ENCODE measurements at places on chromosomes 11 and 22.

DNA sequence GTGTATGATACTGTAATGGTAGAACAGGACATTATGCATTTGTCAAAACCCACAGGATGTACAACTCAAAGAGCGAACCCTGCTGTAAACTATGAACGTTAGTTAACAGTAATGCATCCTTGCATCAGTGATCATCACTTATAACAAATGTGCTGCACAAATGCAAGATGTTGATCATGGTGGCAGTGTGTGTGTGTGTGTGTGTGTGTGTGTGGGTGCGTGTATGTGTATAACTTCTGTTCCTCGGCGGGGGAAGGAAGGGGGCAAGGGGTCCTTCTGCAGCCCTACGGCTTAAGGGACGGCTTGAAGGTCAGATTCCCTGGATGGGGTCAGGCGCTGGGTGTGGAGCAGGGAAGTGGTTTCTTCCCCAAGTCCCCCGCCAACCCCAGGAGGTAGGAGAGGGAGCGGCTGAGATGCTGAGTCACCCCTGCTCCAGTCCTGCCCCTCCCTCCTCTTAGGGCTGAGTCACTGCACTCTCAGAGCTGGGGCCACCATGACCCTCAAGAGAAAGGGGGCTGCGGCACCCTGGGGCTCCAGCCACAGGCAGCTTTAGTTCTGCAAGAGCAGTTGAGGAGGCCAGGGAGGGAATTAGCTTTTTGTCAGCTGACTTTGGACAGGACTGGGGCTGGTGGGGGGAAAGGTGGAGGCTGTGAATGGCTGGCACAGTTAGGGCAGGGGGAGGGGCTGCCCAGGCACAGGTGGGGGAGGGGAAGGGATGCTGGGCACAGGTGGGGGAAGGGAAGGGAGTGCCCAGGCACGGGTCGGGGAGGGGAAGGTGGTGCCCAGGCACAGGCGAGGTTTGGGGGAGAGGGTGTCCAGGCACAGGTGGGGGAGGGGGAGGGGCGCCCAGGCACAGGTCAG is 8.8 kb upstream of the CTSD start:
- peak; percentile 57 for DNase-seq
- no peak overlapping the region for H3K4me3 ChIP-seq
- H3K4me1 ChIP-seq = peaks cover 11% of the 10 kb centered on the region
- no peaks in the 10 kb centered on the region for H3K27me3 ChIP-seq

DNA sequence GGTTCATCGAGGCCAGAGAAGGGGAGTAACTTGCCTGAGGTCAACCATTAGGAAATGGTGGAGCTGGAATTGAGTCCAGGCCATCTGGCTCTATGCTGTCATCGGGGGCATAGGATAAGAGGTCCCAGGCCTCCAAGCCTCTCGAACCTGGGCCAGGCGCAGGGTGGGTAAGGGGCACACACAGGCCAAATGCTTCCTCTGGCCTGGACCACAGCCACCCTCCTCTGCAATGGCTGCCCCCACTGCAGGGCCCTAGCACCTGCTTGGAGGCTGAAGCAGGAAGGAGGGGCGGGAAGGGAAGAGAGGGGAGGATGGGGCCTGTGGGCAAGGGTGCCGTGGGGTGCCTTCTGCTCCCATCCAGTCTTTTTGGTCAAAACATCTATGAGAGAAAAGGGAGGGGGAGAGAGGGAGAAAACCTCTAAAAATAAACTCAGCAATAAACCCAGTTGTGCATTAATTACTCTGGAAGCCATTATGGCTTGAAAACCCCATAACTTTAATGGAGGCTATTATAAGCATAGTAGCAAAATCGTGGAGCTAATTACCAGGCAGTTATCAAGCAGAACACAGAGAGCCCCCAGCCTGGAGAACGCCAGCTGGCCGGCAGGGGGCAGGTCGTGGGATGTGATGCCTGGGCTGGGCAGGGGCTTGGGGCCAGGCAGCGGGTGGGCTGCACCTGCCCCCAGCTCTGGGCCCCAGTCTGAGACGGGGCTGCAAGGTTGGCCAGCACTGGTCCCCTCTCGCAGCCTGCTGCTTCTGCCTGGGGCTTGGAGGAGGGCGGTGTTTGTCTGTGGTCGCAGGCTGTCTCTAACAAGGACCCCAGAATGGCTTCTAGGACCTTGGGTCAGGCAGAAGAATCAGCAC is 21.1 kb downstream of the B3GAT1 start:
- H3K4me1 ChIP-seq = peaks cover 8% of the 10 kb centered on the region
- H3K27ac ChIP-seq = no peak overlapping the region
- H3K27me3 ChIP-seq = no peaks in the 10 kb centered on the region

- no peak overlapping the region for H3K4me3 ChIP-seq
- no peak for DNase-seq
- H3K27ac ChIP-seq = no peak overlapping the region
- no peaks in the 10 kb centered on the region for H3K36me3 ChIP-seq
- H3K27me3 ChIP-seq = no peaks in the 10 kb centered on the region
These were observed 1150.6 kb downstream of the DLG2 start for GRCh38 chr11:84476581-84476980.

DNA sequence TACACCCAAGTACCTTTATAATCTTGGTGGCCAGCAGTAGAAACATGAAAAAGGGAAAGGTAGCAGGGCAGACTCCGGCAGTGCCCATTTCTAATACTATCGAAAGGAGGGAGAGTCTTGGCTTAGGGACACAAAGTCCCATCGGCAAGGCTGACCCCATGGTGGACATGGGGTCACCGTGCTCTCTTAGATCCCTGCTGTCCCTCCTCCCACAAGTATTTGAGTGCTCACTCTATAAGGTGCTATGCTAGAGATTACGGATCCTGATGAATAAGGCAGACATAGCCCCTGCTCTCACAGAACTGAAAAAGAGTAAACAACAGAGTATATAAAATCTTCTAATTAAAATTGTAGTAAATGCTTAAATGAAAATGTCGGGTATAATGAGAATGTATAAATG is 172.4 kb upstream of the PITPNB start:
- H3K4me1 ChIP-seq = no peaks in the 10 kb centered on the region
- H3K27ac ChIP-seq = no peak overlapping the region
- no peak overlapping the region for H3K4me3 ChIP-seq

DNA sequence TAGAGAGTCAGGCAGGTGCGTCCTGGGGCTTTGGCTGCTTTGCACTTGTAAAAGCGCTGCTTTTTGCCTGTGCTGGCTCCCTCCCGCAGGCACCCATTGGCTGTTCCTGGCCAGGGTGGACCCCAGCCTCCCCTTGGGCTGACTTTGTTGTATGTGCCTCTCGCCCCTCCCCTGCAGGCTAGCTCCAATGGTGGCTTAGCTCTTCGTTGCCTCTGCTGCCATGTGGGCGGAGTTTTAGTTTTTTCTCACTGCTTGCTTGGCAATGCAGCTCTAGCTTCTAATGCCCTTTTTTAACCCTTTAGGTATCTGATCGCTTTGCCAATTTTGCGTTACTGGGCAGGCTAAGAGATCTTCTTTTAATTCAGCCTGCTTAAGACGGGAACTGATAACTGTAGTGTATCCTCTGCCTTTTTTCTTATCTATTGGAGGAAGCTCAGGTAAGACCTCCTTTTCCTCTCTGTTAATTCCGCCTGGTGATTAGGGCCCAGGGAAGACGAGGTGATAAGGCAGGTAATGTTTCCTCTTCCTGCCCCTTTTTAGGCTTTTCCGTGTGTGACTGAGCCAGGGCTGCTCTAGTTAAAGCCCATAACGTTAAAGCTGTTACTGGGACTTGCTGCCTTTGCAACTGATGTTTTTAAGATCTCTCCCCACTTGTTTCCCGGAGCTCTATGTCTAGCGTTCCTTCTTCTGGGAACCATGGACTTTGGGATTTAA is 11.7 kb upstream of the GLYATL1 start:
- no peaks in the 10 kb centered on the region for H3K36me3 ChIP-seq
- DNase-seq = peak; percentile 85
